ENCODE measurements at places on chromosomes 7 and 10.

GRCh38 chr10:127897177-127897576 is 4.4 kb upstream of the CLRN3 start:
- no peak for DNase-seq

DNA sequence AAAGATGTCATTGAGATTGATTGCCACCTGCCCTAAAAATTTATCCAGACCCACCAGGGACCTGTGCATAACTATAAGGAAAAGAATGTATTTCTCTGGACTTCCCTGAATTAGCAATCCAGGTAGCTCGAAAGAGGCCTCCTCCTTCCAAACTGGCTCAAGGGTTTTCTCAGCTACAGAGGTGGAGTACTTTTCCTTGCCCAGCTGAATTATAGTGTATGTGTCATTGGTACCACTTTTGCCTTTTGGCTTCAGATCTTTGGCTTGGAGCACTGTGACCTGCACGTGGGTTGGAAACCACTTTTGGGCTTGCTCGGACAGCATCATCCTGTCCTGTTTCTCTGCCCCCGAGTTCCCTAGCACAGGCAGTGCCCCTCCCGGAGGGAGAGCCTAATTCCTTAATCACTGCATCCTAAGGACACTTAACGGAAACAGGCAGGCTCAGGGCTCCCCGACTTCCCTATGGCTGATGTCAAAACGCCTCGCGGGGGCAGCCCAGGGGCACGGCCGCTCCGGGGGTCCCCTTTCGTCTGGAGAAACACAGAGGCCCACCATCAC is 825 bp downstream of the RAB11FIP2 start:
- no peak for DNase-seq

DNA sequence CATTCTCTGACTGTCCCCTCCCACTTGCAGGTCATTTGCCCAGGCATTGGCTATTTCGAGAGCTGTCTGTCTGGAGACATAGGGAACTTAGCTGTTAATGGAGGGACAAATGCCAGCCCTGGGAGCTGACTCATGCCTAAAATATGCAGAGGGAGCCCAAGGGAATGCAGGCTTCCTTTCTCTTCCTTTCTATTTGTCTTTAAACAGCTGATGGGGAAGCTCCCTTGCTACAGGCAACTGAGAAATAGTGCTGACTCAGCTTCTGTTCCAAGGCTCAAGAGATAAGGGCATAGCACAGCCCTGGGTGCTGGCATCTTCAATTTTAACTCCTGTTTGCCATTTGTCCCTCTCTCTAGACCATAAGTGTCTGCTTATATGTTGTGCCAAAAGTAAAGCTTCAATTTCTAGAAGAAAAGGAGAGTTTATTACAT is 82.7 kb upstream of the C1GALT1 start:
- no peak for DNase-seq

- DNase-seq, result no peak
Measured at GRCh38 chr10:21170216-21170615, 273.1 kb upstream of the NEBL start.

DNA sequence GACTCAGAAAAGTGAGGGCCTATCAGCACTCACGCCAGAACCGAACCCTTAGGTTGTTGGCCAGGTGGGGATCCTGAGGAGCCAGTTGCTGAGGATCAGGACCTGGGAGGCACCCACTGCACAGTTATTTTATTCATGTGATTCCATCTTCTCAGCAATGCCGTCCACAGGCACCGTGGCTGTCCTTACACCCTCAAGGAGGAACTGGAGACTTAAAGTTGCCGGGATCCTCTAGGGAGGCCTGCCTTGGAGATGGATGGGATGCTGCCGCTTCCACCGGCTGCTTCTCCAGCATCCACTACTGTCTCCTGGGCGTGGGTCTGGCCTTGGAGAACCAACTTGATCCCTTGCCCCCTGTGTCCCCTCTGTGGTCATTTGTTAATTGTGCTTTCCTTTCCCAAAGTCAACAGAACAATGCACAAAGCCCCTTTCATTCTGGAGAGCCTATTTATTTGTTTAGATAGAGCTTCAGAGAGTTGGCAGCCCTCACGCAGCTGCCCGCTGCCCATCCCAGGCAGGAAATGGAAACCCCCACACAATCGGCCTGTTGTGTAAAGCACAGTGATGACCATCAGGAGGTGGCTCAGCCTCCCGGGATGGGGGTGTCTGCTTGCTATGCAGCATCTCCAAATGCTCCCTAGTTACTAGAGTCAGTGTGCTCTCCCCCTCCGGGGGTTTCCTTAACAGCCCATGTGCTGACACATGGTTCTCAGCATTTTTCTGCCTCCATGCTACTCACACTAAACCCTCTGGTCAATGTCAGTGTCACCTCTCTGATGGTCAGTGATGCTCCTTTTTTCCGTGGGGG is 52.9 kb upstream of the IGFBP3 start:
- DNase-seq, result no peak

DNA sequence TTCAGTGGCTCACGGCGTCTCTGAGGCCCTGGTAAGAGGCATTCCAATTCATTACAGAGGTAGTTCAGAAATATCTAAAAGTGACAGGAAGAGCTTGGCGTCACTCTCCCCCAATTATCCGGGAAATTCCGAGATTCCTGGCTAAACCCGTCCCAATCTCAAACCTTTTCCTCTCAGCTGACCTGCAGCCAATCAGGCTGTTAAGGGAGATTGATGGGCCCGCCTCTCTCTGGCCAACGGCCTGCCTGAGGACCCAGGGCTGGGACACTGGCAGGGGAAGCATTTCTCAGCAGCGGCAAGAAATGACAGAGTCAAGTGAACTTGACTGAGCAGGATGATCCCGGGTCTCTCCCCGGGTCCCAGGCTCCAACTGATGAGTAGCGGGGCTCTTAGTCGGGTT is 72.3 kb downstream of the EBF3 start:
- DNase-seq, result no peak

DNA sequence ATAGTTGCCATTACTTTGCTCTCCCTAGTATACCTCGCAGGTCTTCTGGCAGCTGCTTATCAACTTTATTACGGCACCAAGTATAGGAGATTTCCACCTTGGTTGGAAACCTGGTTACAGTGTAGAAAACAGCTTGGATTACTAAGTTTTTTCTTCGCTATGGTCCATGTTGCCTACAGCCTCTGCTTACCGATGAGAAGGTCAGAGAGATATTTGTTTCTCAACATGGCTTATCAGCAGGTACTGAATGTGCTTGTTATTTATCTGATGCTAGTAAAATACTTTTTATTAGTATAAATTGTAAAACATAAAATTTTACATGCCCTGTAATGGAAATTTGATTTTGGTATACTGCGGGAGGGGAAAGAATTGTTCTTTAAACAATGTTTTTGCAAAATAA is 15.7 kb downstream of the STEAP2 start:
- DNase-seq, result no peak

DNA sequence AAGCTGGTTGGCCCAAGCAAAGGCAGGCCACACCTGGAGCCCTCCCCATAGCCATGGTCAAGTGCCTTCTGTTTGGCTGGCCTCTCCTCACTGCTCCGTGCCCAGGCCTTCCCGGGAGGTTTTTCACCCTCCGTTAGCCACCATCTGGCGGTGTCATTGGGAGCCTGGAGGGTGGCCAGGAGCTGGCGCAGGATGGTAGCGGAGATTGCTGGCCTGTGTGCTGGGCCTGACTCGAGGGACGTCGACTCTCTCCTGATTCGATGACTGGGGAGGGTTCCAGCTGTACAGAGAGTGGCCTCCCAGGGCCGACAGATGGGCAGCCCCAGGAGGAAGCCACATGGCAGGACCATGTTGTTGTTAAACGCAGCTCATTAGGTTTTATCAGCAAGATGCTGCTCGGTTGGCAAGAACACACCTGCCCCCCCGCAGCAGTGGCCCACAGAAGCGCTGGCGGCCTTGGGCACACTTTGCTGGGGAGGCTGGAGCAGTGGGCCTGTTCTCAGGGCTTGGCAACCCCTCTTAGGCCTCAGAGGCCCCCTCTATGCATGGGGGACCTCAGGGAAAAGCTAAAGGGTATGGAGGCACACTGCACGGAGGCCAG is 64.0 kb upstream of the CACUL1 start:
- peak; percentile 42 for DNase-seq

GRCh38 chr10:72541337-72541736 is 84.5 kb downstream of the MICU1 start:
- no peak for DNase-seq

- DNase-seq, result no peak
Measured at GRCh38 chr7:90889644-90890043, 293.5 kb downstream of the CDK14 start.

DNA sequence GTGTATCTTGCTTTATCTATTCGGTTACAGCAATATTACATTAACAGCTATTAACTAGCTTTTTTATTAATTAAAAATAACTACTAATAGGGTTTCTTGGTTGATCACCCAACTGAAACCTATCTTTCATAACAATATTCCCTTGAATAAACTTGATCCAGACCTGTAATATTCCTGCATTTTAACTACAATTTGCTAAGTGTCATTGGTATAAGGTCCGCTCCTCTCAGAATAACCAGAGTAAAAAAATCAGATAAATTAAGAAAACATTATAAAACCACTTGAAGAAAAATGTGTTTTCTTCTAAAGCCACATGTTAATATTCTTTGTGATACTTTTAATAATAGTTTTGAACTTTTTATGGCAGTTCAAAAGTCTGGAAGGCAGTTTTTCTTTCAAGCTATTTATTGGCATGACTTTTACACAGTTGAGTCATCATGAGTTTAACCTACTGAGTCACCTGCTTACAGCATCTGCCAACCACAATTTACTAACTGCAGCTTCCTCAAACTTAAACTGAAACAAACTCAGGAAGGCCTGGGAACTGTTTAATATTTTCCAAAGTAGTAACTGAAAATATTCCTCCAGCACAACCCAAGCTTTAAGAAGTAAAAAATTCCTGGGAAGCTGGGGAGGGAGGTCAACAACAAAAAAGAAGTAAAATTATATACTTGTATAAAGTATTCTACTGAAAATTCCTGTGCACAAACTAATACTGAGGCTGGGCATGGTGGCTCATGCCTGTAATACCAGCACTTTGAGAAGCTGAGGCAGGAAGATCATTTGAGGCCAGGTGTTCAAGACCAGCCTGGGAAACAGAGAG is 103.2 kb downstream of the NRBF2 start:
- no peak for DNase-seq

GRCh38 chr10:131346456-131346855 is 34.9 kb upstream of the TCERG1L start:
- no peak for DNase-seq

DNA sequence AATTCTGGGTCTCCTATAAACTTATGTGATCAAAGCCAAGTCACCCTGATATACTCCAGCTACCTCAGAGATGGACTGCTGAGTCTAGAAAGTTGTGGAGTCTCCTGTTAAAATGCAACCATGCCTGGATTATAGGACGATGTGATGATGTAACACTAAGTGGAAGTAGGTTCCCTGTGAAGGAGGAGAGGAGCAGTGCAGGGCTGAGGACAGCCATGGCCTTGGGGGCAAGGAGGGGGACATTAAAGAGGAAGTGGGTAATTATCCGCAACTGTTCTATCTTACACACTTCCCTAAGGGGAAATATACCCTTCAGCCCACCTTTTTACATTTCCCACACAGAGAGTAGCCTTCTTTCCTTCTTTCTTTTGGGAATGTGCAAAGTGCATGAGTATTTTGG is 63.8 kb downstream of the MTPN start:
- DNase-seq, result no peak

GRCh38 chr10:70662362-70663220 is 9.7 kb upstream of the ADAMTS14 start:
- DNase-seq, result no peak

- DNase-seq, result no peak
Measured at GRCh38 chr7:75842836-75843446, 29.3 kb upstream of the CCL24 start.

GRCh38 chr10:69068549-69068948 is 19.4 kb upstream of the SRGN start:
- DNase-seq, result no peak

DNA sequence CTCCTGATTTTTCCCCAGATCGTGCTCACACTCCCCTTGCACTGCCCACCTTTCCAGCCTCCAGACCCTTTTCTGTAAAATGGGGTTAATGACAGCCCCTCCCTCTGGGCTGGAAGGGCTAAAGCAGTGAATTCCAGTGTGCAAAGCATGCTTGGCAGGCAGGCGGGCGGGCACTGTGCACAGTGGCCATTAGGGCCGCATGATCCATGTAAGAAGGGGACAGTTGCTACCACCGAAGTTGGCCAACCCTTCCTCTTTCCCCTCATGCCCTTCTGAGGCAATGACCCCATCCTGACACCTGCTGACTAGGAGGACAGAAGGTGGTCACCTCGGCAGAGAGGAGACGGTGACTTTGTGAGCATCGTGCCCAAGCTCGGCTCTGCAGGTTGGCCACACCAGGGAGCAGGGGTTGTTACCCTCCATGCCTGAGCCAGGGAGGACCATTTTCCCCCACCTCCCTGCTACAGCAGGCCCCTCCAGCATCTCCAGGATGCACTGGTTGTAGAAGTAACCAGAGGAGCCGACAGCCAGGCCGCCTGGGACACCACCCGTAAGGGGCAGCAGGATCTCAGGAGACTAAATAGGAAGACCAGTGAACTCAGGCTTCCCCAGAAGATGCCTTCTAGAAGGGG is 166.4 kb downstream of the SLIT1 start:
- no peak for DNase-seq

DNA sequence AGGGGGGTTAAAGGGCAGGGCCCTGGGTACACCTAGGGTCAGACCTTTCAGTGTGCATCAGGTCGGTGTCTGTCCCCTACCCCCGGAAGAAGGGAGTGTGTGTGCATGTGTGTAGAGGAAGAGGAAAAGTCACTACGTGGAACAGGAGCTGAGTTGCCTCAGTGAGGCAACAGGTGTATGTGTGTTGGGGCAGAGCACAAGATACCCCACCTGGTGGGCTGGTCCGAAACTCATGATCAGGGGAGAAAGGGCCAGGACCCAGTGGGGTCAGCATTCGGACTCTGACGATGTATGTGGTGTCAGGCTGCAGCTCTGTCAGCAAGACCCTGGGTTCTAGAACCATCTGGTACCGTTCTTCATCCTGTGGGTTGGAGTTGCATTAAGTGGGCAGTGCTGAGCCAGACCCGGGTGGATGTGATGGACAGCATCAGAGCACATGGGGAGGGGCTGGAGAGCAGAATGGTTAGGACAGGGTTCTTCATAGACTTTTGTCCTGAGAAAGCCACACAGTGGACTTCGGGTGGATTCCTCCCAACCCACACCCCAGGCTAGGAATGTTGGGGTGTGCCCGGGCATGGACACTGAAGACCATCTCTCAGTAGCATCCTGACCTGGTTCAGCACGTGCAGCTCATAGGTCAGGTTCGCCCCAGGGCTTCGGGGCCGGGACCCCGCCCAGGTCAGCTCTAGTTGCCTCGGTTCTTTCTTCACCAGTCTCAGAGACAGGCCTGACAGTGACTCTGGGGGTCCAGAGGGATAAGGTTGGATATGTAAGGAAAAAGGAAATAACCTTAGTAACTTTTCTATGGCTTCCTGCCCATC is 10.7 kb downstream of the EPHA1 start:
- no peak for DNase-seq

DNA sequence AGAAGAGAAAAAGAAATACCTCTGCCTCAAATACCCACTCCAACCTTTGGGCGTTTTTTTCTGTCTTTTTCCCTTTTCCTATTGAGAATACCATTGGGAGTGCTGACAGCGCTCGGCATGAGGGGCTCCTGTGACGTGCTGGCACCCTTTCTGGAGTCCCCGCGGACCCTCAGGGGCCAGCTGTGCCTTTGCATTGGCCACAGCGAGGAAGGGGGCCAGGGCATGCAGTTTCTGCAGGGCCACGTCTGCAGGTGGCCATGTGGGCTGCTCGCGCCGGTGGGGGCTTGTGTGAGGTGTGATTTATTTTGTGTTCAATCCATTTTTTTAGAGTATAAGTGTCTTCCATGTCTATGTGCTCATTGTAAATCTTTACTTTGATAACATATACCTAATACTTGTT is 57.4 kb downstream of the INPP5A start:
- no peak for DNase-seq

All from NCI-H2081 treated with DMSO at 0.1 percent for 48 hours (cell line).